ENCODE measurements at places on chromosomes 12 and 14. TPM values are rescaled to one million over a fixed set of nuclear protein-coding genes. Genes with fewer than 3 reads are reported as not detected.

SPTB gene
- not detected for polyA plus RNA-seq

DNA sequence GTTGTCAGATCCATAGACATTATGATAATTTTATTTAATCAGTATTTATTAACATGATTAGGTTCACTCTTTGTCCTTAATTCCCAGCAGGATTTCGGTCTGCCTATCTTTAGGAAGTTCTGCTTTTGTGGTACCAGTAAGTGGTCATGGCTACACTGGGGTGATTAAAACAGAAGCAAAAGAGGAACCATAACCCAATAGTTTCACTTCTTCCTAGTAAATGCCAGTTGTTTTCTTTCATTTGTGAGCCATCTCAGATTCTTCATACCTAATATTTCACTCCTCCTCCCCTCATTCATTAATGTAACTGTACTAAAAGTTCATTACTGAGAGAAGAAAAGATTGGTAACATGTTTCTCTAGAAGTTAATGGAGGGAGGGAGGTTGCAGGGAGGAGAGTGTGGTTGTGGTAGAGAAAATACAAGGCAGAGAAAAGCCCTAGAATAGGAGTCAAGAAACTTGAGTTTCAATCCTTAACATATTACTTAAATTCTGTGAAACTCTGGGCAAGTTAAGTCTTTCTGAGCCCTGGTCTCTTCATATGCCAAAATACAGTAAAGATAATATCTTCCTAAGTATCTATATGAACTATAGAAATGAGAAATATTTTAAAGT, 101.2 kb downstream of the PEBP1 start:
- DNase-seq: no peak

DNA sequence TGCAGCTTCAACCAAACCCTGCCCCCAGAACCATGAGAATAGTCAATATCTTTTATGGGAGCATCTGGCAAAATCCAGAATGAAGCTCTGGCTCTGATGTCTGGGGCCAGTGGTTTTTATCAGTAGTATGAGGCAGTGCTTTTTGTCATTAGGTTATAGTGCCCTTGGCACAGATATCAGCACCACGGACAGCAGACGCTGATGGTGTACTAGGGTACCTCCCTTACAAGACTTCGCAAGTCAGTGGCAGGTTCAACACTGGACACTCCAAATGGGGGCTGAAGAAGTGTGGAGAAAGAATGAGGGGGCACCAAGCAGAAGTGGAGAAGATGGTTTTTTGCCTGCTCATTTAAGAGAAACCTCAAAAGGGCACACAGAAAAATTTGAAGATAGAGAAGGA, 68.2 kb upstream of the E2F7 start:
- DNase-seq: peak; percentile 68

- no peak for DNase-seq
Measured at GRCh38 chr14:52936437-52936836, 14.4 kb downstream of the FERMT2 start.

DNA sequence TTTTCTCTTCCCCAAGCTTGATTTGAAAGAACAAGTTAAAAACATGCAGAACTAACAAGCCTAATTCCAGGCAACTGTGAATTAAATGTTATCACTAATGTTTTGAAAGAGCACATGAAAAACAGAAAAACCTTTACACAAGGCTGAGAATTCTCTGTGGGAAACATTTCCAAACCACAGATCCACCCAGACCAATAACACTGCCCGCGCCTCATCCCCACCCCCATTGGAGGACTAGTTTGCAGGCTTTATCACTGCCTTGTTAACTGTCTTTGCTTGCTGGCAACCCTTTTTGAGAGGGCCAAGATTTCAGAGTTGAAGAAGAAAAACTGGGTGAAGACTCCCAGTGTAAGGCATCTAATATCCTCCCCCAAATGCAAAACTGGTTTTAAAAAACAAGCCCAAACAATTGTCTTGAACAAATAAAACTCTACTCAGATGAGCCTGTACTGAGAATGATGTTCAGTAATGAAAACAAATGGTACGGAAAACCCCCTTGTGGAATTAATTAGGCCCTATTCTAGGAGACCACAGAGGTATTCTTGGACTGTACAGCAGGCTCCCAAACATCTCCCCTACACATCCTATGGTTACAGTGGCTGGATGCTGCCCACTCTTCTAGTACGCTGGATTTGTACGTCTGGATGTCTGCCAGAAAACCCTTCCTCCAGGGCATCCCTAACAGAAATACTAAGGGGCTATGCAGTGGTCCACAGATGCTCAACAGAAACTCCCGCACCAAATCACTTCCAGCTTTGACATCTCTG, 5.8 kb downstream of the MAX start:
- peak; percentile 24 for DNase-seq

- DNase-seq: no peak
Measured at GRCh38 chr12:113405694-113406093, 2.0 kb upstream of the SDS start.

DNA sequence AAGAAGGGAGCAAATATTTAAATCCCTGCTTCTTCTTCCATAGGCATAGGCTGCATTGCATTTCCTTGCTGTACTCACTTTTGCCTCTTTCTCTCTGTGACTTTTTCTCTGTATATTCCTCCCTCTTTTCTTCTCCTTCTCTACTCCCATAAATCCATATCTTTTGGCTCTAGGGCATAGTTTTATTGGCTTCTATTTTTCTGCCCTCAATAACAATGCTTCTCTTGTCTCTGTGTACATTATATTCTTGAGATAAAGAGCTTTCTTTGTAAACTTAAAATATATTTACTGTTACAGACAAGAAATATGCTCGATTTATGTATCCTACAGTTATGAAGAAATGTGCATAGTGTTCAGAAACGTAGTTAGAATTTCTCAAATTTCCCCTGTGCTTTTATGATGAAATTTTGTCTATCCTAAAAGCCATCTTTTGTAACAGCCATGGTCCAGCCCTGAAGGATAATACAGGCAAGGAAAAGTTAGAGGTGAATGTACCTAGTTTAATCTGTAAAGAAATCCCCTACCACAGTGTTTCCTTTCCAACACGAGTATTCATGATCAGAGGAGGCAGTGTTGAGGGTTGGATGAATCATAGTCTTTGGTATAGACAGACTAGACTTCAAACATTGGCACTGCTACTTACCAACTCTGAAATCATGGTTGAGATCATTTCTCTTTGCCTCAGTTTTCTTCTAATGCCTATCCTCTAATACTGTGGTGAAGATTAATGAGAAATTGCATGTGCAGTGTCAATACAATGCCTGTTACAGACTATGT, 173.3 kb upstream of the FAR2 start:
- peak; percentile 21 for DNase-seq
